ENCODE measurements at places on chromosomes 7 and 10.
A peak's percentile ranks its signal among the peaks of the same experiment; 100 is the strongest.

GRCh38 chr7:127581716-127582115 lies 3.7 kb downstream of the GCC1 start:
- no peak for DNase-seq

GRCh38 chr10:64555666-64556065 lies 1034.5 kb downstream of the REEP3 start:
- DNase-seq: no peak

DNA sequence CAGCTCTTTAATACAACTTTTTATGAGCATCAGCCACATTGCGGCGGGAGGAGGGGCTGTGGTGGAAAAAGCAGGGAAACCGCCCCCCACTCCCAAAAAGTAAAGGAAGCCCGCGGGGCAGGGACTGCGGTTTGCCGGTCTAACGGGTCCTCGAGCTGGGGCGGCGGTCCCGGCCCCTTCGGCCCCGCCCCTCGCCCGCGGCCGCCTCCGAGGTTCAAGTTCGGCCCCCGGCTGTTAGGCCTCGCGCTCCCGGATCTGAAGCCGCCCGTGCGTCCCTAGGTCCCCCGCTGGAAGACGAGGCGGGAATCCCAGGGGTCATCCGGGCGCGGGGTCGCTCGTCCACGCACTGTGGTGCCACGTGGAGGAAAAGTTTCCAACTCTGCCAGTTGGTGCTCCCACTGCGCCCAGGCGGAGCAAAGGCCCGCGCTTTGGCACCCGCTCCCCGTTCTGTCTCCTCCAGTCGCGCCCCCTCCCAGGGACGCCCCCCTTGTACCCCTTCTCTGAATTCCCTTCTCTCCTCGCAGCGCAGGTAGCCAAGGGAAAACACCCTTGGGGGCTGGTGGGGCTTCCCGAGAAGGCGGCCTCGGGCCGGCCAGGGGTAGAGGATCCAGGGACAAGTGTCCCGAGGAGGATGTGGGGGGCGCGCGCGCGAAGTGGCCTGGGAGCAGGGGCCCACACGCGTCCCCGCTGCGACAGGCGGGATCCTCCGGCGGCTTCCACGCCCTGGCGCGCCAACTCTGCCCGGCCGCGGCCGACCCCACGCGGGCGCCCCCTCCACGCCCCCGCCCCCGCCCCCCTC lies 798 bp upstream of the AUTS2 start:
- DNase-seq: peak; percentile 47

- DNase-seq: no peak
These were observed 162.0 kb upstream of the PLXNA4 start for GRCh38 chr7:132738254-132738653.

DNA sequence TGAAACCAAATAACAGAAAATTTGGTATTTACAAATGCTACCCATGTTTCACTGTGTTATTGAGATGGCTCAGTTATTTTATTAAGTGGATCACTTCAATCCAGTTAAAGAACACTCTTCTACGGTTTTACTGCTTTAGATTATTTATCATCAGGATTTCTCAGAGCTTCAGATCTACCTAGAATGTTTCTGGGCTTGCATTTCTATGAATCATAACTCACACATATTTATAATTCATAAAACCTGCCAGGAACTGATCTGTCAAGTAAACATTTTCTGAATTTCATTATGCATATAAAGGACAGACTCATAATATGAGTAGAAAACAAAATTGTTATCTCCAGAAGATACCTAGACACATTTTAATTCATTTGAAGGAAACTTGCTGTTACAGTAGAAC lies 1172.3 kb upstream of the LRRTM3 start:
- DNase-seq: no peak

Data from hematopoietic multipotent progenitor cell (in vitro differentiated cells).